ENCODE measurements at places on chromosomes 6 and 20.

DNA sequence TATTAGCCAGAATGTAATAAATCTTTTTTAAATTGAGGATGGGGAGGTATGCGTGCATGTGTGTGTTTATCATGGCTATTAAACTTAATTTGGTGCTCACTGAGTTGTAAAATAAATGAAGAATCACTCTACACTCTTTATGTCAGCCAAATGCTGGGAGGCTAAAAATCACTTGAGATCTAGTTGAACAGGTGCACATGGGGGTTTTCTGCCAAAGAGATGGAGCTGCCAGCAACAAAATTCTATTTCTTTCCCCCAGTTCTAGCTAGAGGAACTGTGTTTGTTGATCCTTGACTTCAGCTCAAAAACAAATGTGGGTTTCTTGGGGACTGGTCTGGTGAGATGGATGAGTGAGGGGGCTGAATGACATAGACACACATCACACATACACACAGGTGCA, 183.3 kb upstream of the BTBD3 start:
- no peak for DNase-seq

GRCh38 chr6:4928426-4928825, 75.4 kb downstream of the RPP40 start:
- DNase-seq: no peak

GRCh38 chr6:102085257-102085656, 691.7 kb downstream of the GRIK2 start:
- no peak for DNase-seq

- peak; percentile 33 for DNase-seq
Observed at GRCh38 chr6:146913842-146914488, 290.3 kb upstream of the STXBP5 start.

DNA sequence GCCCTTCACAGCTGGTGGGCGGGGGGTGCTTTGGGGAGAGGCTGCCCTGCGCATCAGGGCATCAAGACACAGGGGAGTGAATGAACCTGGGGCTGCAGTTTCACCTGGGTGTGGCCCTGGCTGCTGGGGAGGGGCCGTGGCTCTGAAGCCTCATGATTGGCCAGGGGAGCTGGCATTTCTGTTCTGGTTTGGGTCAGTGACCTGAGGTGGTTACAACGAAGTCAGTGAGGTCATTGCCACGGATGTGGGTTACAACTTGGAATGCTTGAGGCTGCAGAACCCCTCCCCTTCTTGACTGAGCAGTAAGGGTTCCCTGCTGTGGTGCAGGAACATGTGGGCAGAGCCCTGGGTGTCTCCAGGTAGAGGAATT, 3.0 kb downstream of the TCEA2 start:
- no peak for DNase-seq

DNA sequence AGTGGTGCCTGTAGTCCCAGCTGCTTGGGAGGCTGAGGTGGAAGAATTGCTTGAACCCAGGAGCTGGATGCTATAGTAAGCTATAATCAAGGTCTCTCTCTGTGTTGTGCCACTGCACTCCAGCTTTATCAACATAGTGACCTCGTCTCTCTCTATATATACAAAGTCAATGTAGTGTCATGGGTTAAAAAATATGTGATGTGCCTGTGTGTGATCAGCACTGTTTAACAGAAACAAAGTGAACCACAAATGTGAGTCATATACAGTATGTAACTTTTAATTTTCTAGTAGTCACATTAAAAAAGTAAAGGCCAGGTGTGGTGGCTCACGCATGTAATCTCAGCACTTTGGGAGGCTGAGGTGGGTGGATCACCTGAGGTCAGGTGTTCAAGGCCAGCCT, 85.3 kb upstream of the RNF24 start:
- DNase-seq: no peak

- peak; percentile 44 for DNase-seq
Observed at GRCh38 chr20:60210779-60211617, 252.8 kb downstream of the CDH26 start.

DNA sequence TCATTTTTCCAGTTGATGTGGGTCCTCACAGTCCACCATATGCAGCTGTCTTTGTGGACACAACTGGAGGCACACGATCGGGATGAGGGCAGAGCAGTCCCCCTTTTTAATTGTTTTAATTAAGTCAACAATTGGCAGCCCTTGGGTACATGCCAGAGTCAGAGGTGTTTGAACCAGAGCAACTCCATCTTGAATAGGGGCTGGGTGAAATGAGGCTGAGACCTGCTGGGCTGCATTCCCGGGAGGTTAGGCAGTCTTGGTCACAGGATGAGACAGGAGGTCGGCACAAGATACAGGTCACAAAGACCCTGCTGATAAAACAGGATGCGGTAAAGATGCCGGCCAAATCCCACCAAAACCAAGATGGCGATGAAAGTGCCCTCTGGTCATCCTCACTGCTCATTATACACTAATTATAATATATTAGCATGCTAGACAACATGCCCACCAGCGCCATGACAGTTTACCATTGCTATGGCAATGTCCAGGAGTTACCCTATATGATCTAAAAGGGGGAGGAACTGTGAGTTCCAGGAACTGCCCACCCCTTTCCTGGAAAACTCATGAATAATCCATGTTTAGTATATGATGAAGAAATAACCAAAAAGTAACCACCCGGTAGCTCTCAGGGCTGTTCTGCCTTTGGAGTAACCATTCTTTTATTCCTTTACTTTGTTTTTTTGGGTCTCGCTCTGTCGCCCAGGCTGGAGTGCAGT, 31.8 kb upstream of the BLCAP start:
- DNase-seq: no peak

DNA sequence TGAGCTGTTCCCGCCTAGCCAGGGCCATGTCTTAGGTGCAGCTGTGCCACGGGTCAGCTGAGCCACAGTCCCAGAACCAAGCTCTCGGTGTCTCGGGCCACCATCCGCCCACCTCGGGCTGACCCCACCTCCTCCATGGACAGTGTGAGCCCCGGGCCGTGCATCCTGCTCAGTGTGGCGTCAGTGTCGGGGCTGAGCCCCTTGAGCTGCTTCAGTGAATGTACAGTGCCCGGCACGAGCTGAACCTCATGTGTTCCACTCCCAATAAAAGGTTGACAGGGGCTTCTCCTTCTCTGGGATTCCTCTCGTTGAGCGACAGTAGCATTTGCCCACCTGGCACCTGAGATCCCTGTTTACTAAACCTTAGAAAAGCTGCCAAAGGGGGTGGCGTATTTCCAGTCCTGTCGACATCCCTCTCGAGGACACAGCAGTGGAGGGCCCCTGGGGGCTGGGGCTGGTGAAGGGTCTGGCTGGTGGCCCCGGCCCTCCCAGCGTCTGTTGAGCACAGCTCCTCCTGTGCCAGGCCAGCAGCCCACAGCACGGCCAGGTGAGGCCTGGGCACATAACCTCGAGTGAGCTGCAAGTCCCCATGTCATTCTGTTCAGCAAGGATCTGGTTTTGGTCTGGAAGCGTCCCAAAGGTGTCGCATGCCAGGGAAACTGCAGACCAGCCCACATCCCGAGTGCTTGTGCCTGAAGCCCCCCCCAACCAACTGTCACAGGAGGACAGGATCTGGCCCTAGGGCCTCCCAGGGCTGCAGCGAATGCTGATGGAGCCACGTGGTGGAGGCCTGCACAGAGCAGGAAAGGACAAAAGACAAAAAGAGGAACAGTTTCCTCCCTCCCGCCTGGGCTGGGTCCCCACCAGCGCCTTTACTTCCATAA, 21.2 kb upstream of the PYGB start:
- DNase-seq: no peak

DNA sequence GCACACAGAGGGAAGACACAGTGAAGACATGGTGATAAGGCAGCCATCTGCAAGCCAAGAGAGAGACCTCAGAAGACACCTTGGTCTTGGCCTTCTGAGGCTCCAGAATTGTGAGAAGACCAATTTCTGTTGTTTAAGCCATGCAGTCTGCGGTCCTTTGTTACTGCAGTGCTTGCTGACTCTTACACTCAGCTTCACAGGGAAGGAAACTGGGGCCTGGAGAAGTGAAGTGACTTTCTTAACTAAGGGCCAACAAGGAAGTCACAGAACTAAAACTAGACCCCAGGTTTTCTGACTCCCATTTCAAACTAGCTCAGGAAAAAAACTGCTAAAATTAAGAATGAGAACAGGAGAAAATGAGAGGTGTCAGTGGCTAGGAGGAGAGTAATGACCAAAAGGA, 74.3 kb downstream of the TNFRSF21 start:
- DNase-seq: no peak

DNA sequence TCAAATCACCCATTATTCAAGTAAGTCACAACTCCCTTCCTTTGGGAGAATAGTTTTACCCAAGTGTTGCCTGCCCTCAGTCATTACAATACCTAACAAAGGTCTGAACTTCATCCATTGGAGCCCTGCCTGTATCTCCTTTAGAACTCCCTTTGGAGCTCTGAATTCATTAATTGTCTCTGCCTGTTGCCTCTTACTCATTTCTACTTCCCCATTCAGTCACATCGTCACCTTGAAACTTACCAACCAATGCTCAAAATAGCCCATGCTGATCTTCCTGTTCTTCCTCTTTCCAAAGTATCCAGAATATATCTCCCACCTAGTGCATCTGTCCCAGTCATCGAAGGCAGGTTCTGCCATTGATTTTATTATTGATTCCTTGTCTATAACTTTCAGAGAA, 120.7 kb upstream of the ADGRF1 start:
- no peak for DNase-seq

DNA sequence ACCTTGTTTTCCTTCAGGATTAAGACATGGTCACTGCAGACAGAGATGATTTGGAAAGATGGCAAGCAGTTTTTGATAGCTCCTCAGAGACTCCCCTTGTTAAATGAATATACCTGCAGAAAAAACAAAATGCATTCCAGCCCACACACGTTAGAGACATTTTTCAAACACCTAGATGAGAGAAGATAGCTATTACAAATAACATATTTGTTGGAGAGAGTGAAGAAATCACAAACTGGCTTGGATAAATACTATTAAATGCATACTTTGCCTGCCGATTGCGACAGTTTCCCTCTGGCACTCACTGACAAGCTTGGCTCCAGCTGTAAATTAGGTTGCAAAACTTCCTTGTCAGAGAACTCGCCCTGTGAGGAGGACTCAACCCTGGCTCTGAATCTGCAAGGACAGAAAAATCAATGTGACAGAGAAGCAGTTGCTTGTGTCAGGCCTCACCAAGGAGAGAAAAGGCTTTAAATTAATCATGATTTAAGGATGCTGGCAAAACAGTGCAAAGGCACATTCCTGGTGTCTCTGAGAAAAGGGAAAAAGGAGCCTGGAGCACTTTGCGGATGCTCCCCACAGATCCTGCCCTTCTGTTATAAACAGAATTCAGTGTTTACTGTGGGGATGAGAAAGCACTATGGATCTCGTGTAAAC, 423.7 kb upstream of the MARCKS start:
- peak; percentile 34 for DNase-seq

GRCh38 chr6:21438237-21438985, 155.1 kb upstream of the SOX4 start:
- no peak for DNase-seq

GRCh38 chr6:138609801-138610430, 110.6 kb upstream of the NHSL1 start:
- DNase-seq: peak; percentile 64

GRCh38 chr20:49811825-49812506, 662 bp upstream of the SLC9A8 start:
- no peak for DNase-seq

- DNase-seq: no peak
Observed at GRCh38 chr6:52208612-52209011, 22.4 kb downstream of the IL17A start.

DNA sequence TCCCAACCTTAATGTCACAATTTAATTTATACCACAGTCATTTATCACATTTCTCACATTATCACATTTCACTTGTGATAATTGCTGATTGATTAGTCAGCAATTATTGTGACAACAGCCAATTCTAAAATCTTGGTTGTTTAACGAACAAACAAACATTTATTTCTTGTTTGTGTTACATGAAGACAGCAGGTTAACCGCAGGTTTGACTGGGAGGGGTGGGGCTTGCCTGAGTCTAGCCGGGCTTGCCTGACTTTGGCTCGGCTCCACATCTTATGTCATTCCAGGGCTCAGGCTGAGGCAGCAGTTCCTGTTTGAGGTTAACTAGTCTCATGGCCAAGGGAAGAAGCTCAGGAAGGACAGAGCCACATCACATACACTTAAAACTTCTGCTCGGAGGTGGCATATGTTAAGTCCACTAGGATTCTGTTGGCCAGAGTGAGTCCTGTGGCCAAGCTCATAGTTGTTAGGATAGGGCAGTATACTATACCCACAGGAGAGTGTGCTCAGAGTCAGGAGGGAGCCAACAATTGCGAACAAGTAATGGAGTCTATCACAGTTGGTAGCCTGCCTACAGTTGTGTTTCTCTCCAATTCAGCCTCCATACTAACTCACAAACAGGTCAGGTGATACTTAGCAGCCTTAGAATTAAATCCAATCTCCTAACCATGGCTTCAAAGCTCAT, 90.0 kb upstream of the IFNGR1 start:
- peak; percentile 56 for DNase-seq

DNA sequence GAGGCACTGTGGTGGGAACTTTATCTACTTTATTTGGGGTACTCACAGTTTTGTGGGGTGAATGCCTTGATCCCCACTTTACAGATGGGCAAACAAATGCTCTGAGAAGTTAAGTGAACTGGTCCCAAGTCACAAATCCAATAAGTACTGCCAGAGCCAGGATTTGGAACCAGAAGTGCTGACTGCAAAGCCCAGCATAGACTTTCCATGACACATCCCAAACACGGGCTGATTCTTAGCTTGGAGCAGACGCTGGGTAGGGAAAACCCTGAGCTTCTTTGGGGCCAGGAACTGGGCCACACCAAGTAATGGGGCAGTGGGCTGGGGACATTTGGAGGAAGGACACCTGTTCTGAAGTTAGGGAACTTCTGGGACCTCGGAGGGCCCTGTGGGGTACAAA, 20.3 kb downstream of the RIN2 start:
- no peak for DNase-seq

GRCh38 chr6:113500221-113500620, 356.9 kb upstream of the MARCKS start:
- DNase-seq: no peak

- no peak for DNase-seq
Observed at GRCh38 chr6:167698540-167698939, 128.2 kb upstream of the AFDN start.

DNA sequence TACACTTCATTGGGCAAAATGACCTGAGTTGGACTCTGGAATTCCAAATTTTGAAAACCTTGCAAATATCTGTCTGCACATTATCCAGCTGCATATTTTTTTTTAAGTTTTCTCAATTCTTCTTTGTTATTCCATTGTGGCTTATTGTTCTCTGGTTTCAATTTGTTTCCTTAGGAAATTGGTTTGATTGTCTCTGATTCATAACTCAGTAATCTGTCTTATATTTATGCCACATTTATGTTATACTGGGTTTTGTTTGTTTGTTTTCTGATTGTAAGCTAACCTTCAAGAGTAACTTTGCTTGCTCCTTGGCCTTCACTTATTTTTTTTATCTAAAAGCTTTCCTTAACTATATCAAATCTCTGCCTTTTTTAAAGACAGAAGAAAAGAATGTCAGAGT, 193.3 kb upstream of the PLCB4 start:
- DNase-seq: no peak
